Cardiac atrium fibroblast (primary cell): ENCODE measurements at places on chromosomes 7 and 10. TPM values are rescaled to one million over a fixed set of nuclear protein-coding genes. Genes with fewer than 3 reads are reported as not detected.

PHKG1 gene
- not detected in 2 replicates for total RNA-seq

RAB19 gene
- not detected in 2 replicates for total RNA-seq

GPRIN2 gene
- not detected in 2 replicates for total RNA-seq

TMEM270 gene
- total RNA-seq, result not detected in 2 replicates

LRIT1 gene
- not detected in 2 replicates for total RNA-seq

GJD4 gene
- not detected in 2 replicates for total RNA-seq

TEX47 gene
- total RNA-seq, result not detected in 2 replicates

MET gene
- 3.9 and 8.1 TPM in 2 replicates for total RNA-seq

ASIC3 gene
- 0.54 TPM in 1 of 2 replicates, not detected in the other for total RNA-seq

ANXA8L1 gene
- 0.16 TPM in 1 of 2 replicates, not detected in the other for total RNA-seq

TMEM139 gene
- total RNA-seq, result not detected in 2 replicates

ADCY1 gene
- total RNA-seq, result 0.36 and 0.49 TPM in 2 replicates

FAS gene
- total RNA-seq, result 21.3 and 36.0 TPM in 2 replicates

CYCS gene
- total RNA-seq, result 35.2 and 64.3 TPM in 2 replicates

CDC14C gene
- not detected in 2 replicates for total RNA-seq

JCAD gene
- 8.5 and 35.2 TPM in 2 replicates for total RNA-seq

CACNA2D1 gene
- 69.7 and 106 TPM in 2 replicates for total RNA-seq

CDNF gene
- 0.36 and 3.6 TPM in 2 replicates for total RNA-seq

NODAL gene
- total RNA-seq, result not detected in 2 replicates

SLC35G1 gene
- 3.2 and 3.6 TPM in 2 replicates for total RNA-seq

FAM25G gene
- total RNA-seq, result not detected in 2 replicates

UBE2D4 gene
- 7.6 and 9.1 TPM in 2 replicates for total RNA-seq

CUBN gene
- 0.72 and 4.2 TPM in 2 replicates for total RNA-seq

CDHR3 gene
- total RNA-seq, result 1.4 and 2.3 TPM in 2 replicates

COL28A1 gene
- total RNA-seq, result not detected in 2 replicates

GPR26 gene
- total RNA-seq, result not detected in 2 replicates

NRF1 gene
- total RNA-seq, result 6.0 and 14.8 TPM in 2 replicates

C10orf53 gene
- total RNA-seq, result not detected in 2 replicates

ASAH2 gene
- under 0.01 and 7.3 TPM in 2 replicates for total RNA-seq

SMO gene
- total RNA-seq, result 16.5 and 16.6 TPM in 2 replicates

ZNF679 gene
- not detected in 2 replicates for total RNA-seq

CAMK1D gene
- 1.6 and 2.9 TPM in 2 replicates for total RNA-seq
